Ovary (tissue), 10 donors: ENCODE measurements at places on chromosomes 2 and 18. TPM values are rescaled to one million over a fixed set of nuclear protein-coding genes. Genes with fewer than 3 reads are reported as not detected.

Gene MC2R
- total RNA-seq, result not detected

Gene PCARE
- 0.27 TPM for total RNA-seq

Gene ALPG
- not detected for total RNA-seq

Gene SCTR
- total RNA-seq, result not detected

Gene CDH19
- total RNA-seq, result 0.18 TPM

Gene GPR17
- not detected for total RNA-seq

- DNase-seq, result no peak
These were observed 127.0 kb downstream of the CCBE1 start for GRCh38 chr18:59570101-59570775.

DNA sequence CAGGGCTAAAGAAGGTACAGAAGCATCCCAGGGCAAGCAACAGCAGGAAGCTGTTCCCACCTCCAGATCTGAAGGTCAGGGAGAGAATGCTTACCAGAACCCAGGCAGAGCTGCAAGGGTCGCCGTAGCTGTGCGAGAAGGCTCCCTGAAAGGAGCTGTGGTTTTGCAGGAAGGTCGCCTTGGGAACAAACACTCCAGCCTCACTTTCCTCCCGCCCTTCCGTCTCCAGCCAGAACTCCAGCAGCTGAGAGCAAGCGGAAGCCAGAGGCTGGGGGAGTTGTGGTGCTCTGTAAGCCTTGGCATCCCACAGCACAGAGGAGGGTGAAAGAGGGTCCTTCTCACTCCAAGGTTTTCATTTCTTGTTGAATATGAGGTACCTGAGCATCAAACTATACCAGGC is 18.3 kb upstream of the ICOS start:
- no peak for DNase-seq

DNA sequence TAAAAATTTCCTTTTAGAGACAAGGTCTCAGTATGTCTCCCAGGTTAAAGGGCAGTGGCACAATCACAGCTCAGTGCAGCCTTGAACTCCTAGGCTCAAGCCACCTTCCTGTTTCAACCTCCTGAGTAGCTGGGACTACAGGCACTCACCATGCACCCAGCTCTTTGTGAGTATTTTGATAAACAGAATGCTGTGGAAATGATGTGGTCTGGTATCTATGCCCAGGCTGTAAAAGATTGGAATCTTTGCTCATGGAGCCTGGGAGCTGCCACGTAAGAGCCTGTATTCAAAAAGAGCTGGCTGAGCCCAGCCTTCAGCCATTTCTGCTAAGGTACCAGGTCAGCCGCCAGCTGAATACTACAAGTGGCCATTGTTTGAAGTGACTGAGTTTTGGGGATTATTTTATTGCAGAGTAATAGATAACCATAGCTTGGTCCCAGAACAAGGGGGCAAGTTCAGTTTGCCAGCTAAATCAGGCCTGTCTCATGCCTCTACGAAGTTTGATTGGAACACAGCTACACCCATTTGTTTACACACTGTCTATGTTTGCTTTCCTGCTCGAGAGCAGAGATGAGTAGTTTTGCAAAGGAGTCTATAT is 21.3 kb upstream of the ARL5A start:
- DNase-seq, result no peak

GRCh38 chr2:118643294-118643693 is 204.2 kb downstream of the EN1 start:
- DNase-seq, result no peak

GRCh38 chr2:128324897-128325410 is 6.3 kb upstream of the HS6ST1 start:
- no peak for DNase-seq

GRCh38 chr2:235162082-235162836 is 210.4 kb downstream of the SH3BP4 start:
- no peak for DNase-seq

DNA sequence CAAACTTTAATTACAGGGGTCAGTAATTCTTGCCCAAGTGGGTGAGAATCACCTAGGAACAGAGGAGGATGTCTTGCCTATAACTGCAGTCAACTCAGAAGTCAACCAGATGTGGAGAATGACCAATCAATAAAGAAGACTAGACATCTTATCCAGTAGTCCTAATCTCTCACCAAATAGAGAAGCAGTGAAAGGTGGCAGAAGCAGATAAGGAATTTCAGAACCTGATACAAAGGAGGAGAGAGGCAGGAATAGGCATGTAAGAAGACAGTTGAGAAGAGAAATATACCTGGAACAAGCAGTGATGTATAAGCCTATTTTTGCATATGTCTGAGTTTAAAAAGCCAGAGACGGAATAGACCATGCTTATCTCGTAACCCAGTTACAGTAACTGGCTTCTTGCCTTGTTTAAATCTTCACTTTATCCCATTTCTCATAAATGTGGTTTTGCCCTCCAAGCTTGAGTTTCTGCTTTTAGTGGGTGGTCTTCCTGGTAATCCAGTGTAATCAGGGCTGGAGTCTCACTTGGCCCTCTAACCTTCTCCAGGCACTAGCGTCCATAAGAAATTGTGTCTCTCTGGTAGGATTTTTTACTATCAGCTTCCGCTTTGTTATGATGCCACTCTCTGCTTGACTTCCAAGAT is 401.0 kb downstream of the SUCLG1 start:
- DNase-seq, result no peak

- no peak for DNase-seq
These were observed 306.1 kb upstream of the CYRIA start for GRCh38 chr2:16971722-16972234.
